GM06990 (cell line): ENCODE measurements at places on chromosomes 5 and 9.

GRCh38 chr9:137458194-137459151, 661 bp downstream of the NSMF start:
- DNase-seq: peak; percentile 44

GRCh38 chr9:99736291-99736690, 85.4 kb upstream of the NR4A3 start:
- no peak for DNase-seq

GRCh38 chr9:17065062-17065461, 69.8 kb upstream of the CNTLN start:
- DNase-seq: no peak

GRCh38 chr9:134343637-134344036, 17.4 kb downstream of the RXRA start:
- no peak for DNase-seq

- no peak for DNase-seq
Measured at GRCh38 chr5:65481171-65481581, 544 bp downstream of the ADAMTS6 start.
